ENCODE measurements at places on chromosomes 12 and 14.

- DNase-seq = no peak
Observed at GRCh38 chr12:122681814-122682213, 21.3 kb downstream of the HCAR2 start.

DNA sequence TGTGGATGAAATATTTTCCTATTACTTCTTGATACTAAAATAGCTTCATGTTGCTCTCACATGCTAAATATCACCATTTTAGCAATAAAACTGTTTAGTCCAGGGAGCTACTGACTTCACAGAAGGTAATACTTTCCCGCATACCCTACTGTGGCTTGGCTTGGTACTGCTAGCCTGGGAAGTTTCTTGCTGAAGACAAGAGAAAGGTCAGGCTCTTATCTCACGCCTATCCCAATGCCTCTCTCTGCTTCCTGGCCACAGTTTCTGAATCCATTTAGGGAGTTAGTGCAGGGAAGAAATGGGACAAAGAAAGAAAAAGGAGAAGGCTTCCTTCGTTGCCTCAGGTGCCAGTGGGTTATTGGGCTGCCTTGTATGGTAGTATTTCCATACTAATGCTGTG lies 228.3 kb downstream of the MDGA2 start:
- DNase-seq = no peak

DNA sequence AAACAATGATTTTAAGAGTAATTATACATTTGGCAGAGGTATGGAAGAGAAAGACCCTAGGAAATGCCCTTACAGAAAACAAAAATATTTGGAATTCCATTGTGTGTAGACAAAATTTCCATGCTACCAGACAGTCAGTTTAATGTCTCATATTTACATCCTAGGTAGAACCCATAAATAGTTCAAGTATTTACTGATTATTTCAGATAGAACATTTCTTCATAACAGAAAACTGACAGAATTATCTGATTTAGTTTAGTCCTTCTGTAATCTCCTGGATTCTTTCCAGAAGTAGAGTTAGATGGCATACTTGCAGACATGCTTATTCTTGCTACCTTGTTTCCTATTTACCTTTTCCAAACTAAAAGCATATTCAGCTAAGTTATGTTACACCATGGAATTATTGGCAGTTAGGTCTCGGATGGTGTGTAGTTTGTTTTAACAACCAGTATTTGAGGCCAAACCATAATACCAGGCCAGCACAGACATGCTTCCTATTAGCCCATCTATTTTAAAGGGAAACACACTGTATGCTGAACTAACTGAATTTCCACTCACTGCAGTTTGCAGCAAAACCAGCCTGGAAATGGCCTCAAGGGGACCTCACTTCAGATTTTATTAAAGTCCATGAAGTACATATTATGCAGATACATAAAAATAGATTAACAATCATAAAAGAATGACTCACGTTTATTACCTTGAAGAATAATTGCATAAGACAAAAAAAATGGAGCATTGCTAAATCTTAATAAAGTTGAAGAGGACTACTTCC lies 126.6 kb upstream of the LRIG3 start:
- no peak for DNase-seq

GRCh38 chr14:79567306-79567705 lies 644.0 kb downstream of the DIO2 start:
- no peak for DNase-seq

DNA sequence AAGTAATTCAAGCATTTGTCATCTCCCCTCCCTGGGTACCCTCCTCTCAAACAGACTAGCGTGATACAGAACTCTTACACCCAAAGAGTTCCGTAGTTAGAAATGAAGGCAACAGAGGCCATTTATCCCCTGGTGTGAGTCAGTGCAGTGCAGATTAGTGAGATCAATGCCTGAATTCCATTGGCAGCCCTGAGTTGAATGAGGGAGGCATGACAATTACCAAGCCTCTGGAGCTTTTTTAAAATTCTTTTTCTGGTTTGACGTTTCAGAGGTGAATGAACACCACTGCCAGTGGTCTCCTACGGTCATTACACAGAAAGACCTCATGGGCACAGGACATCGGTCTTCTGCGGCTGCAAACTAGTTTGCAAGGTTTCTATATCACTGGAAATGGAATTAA lies 94.4 kb downstream of the PRIMA1 start:
- DNase-seq = no peak

DNA sequence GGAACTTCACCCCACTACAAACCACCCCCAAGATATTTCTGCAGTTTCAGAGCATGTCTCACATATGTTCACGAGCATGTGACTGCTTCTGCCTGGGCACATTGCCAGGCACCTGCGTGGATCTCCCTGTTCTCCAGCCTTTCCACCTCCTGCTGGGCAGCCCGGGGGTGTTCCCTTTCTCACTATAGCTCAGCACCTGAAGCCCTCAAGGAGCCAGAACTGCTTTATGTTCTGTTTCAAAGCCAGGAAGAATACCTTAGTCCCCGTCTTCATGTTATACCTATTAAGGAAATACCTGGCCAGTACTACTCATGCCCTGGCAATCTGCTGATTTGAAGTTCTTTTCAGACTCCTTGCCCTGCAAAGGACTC lies 4.2 kb upstream of the FGF6 start:
- no peak for DNase-seq

DNA sequence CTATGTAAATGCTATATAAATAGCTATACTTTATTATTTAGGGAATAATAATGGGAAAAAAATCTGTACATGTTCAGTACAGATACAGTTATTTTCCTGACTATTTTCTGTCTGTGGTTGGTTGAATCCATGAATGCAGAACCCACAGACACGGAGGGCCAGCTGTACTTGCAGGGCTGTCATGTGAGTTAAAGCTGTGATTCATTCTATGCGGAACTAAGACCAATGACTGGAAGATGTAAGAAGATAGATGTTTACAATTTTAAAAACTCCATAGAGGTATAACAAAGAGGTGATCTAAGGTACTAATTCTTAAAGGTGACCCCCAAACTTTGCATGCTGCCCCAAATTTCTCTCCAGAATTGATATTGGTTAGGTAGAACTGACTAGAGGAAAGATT lies 14.6 kb downstream of the PCNX4 start:
- DNase-seq = no peak

- DNase-seq = no peak
Observed at GRCh38 chr12:90896164-90896563, 58.8 kb downstream of the CCER1 start.

DNA sequence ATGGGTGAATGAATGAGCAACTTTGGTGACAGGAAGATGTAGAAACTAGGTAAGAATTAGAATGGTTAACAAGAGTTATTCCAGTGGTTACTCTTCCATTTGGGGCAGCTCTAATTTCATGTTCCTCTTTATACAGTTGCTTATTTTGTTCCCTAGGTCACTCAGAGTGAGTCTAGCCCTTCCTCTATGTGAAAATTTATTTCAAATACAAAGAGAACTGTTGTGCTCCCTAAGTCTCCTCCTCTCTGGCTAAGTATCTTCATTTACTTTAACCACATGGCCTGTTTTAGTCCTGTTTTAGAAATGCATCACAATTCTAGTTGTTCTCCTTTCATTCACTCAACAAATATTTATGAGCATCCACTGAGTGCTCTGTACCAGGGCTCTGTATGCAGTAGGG lies 51.1 kb upstream of the HIF1A start:
- no peak for DNase-seq

GRCh38 chr12:16121953-16122352 lies 155.5 kb downstream of the SLC15A5 start:
- DNase-seq = no peak

- DNase-seq = no peak
Observed at GRCh38 chr12:57776247-57776587, 3.8 kb downstream of the EEF1AKMT3 start.

GRCh38 chr12:32895688-32896431 lies 717 bp downstream of the PKP2 start:
- DNase-seq = no peak

All from left hindlimb (tissue), 1 donor.